Kidney (tissue), 22 donors: ENCODE measurements at places on chromosomes 7 and 10. TPM values are rescaled to one million over a fixed set of nuclear protein-coding genes. Genes with fewer than 3 reads are reported as not detected.

- H3K27me3 ChIP-seq, result no peaks in the 10 kb centered on the region
- peak within 1 kb of the TSS; percentile 97 for H3K27ac ChIP-seq
- peaks cover 23% of the 10 kb centered on the region for H3K36me3 ChIP-seq
- peak; percentile 94 for DNase-seq
Measured at GRCh38 chr10:104254493-104255310, at the start of gene GSTO1. Gene GSTO1, plus strand, starts transcription at chr10:104254892. Its CDS starts 37 bp downstream, at chr10:104254929.

GRCh38 chr10:130707389-130707979, 571.3 kb downstream of the GLRX3 start:
- no peaks in the 10 kb centered on the region for H3K36me3 ChIP-seq
- no peaks in the 10 kb centered on the region for H3K27me3 ChIP-seq
- H3K4me1 ChIP-seq, result no peaks in the 10 kb centered on the region
- no peak overlapping the region for H3K4me3 ChIP-seq
- H3K27ac ChIP-seq, result no peak overlapping the region

DNA sequence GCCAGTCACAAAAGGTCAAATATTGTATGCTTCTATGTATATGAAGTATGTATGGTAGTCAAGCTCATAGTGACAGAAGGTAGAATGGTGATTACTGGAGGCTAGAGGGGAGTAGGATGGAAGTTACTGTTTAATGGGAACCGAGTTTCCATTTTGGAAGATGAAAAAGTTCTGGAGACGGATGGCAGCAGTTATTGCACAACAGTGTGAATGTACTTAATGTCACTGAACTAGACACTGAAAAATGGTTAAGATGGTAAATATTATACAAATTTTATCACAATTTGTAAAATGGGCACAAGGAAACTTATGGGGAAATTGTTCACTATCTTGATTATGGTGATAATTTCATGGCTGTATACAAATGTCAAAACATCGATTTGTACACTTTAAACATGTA, 284.6 kb downstream of the GFRA1 start:
- no peak overlapping the region for H3K27ac ChIP-seq
- no peaks in the 10 kb centered on the region for H3K36me3 ChIP-seq
- H3K4me1 ChIP-seq, result no peaks in the 10 kb centered on the region
- no peaks in the 10 kb centered on the region for H3K27me3 ChIP-seq
- DNase-seq, result no peak

- H3K36me3 ChIP-seq, result no peaks in the 10 kb centered on the region
- no peak overlapping the region for H3K27ac ChIP-seq
- H3K4me1 ChIP-seq, result no peaks in the 10 kb centered on the region
- H3K4me3 ChIP-seq, result no peak overlapping the region
Measured at GRCh38 chr10:7485799-7486198, 75.0 kb upstream of the SFMBT2 start.

GRCh38 chr7:112202816-112203215, 3.4 kb downstream of the DOCK4 start:
- DNase-seq, result no peak
- H3K27ac ChIP-seq, result no peak overlapping the region
- no peaks in the 10 kb centered on the region for H3K36me3 ChIP-seq
- H3K27me3 ChIP-seq, result no peaks in the 10 kb centered on the region

Gene ACBD7
- 0.50 TPM for total RNA-seq

Gene NRCAM
- 20.6 TPM for total RNA-seq

Gene HERC4
- 47.1 TPM for total RNA-seq

Gene ZNF138
- 9.9 TPM for total RNA-seq
